ENCODE measurements at places on chromosomes 4 and X. TPM values are rescaled to one million over a fixed set of nuclear protein-coding genes. Genes with fewer than 3 reads are reported as not detected.

BST1 gene
- 39.5 TPM for total RNA-seq

ETDA gene
- total RNA-seq: not detected

TMEM35A gene
- 5.1 TPM for total RNA-seq

PFKFB1 gene
- not detected for total RNA-seq

NWD2 gene
- not detected for total RNA-seq

TMSB15C gene
- 3.1 TPM for total RNA-seq

KIAA1210 gene
- total RNA-seq: not detected

FHDC1 gene
- total RNA-seq: under 0.01 TPM

XK gene
- total RNA-seq: under 0.01 TPM

RAB40AL gene
- total RNA-seq: not detected

ZBTB33 gene
- 9.6 TPM for total RNA-seq

JADE3 gene
- total RNA-seq: 6.1 TPM

FAM133A gene
- under 0.01 TPM for total RNA-seq

CYTL1 gene
- not detected for total RNA-seq

P2RY4 gene
- not detected for total RNA-seq

CDX4 gene
- not detected for total RNA-seq

CT47C1 gene
- not detected for total RNA-seq

CFAP99 gene
- total RNA-seq: not detected

GAR1 gene
- total RNA-seq: 5.8 TPM

SMIM14 gene
- total RNA-seq: 55.2 TPM

TCEAL7 gene
- total RNA-seq: 58.9 TPM

DMP1 gene
- total RNA-seq: not detected

SH3TC1 gene
- total RNA-seq: 17.8 TPM

LPAR4 gene
- 0.19 TPM for total RNA-seq

RNF212 gene
- total RNA-seq: 1.7 TPM

POF1B gene
- total RNA-seq: under 0.01 TPM

TASL gene
- total RNA-seq: not detected

ARHGEF6 gene
- 18.0 TPM for total RNA-seq

HSFX3 gene
- not detected for total RNA-seq

MAGEE1 gene
- 0.96 TPM for total RNA-seq

VSIG4 gene
- not detected for total RNA-seq

ATP8A1 gene
- total RNA-seq: 0.19 TPM

FAM149A gene
- 2.3 TPM for total RNA-seq

CT45A3 gene
- total RNA-seq: not detected

CPLX1 gene
- total RNA-seq: not detected

SLC25A43 gene
- total RNA-seq: 24.8 TPM

LONRF3 gene
- total RNA-seq: 0.19 TPM

PAGE2 gene
- not detected for total RNA-seq

ADH1C gene
- not detected for total RNA-seq

NLRP2B gene
- not detected for total RNA-seq

SPANXN3 gene
- not detected for total RNA-seq

DGKK gene
- total RNA-seq: not detected

NOX1 gene
- total RNA-seq: not detected

TMEM271 gene
- not detected for total RNA-seq

SPIN2A gene
- 0.38 TPM for total RNA-seq

SGMS2 gene
- total RNA-seq: 221 TPM

PDLIM3 gene
- 54.6 TPM for total RNA-seq

CT45A2 gene
- total RNA-seq: not detected

RBM46 gene
- not detected for total RNA-seq

ABHD18 gene
- total RNA-seq: 5.4 TPM

TENM3 gene
- 4.8 TPM for total RNA-seq

FABP2 gene
- under 0.01 TPM for total RNA-seq

TMEM47 gene
- total RNA-seq: 101 TPM
